ENCODE measurements at places on chromosomes 4 and X.

DNA sequence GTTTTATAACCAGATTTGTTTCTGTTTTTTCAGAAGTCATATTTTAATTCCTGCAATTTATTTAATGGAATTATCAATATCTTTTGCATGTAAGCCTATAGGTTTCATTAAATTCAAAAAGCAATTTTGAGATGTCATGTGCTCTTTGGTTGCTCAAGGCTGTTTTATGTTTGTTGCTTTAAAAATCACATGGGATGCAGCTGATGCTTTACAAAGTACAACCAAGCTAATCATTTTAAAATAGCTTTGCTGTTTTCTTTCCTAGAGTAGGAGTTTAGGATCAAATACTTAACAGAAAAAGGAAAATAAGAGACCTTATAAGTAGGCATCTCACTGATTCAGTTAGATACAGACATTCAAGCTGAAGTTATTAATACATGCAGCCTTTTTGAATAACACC lies 11.3 kb downstream of the CPEB2 start:
- no peak for DNase-seq

DNA sequence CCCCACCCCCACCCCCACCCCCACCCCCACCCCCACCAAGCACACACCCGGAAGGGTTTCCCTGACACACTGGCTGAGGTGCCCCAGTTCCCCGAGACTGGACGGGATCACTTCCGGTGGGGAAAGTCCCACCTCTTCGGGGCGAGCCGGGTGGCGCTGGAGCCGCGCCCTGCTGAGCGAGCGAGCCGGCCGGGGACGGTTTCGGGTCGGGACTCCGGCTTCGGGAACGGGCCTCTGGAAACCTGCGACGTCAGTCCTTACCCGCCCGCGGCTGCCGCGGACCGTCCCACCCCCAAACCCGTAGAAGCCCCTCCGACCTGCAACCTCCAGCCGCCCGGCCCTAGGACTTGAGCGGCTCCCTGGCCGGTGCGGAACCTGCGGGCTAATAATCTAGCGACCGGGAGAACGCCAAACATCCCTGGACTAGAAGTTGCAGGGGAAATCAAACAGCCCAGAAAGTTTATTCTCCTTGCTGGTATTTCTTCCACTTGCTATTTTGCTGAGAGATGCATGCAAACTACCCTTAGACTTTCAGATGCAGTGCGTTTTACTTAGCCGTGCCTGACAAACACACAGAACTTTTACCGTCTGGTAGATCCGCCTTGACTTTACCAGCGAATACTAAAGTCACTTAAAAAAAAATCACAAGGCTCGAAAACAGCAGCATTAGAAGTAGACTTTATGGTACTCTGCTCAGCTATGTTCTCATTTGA lies 991 bp downstream of the RAP2C start:
- DNase-seq = peak; percentile 57

DNA sequence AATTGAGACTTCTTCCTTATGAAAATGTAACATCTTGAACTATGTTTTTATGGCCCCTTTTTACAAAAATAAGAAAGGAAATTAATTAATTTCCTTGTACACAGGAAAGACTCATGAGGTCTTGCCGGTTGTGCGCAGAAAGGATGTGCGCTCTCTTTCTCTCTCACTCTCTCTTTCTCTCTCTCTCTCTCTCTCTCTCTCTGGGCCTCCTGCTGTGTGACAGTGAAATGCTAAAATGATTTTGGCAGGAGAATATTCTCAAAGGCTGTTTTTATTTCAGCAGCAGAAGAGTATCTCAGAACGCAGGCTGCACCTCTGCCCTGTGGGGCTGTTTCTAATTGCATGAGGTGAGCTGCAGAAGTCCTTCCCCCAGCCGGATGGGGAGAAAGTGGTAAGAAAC lies 349.0 kb downstream of the MID1IP1 start:
- no peak for DNase-seq

- DNase-seq = no peak
Observed at GRCh38 chrX:68746988-68747387, 81.8 kb upstream of the EFNB1 start.

GRCh38 chrX:139820358-139820984 lies 112.4 kb downstream of the ATP11C start:
- no peak for DNase-seq

- no peak for DNase-seq
Observed at GRCh38 chrX:3142259-3143042, 101.2 kb downstream of the ARSF start.

DNA sequence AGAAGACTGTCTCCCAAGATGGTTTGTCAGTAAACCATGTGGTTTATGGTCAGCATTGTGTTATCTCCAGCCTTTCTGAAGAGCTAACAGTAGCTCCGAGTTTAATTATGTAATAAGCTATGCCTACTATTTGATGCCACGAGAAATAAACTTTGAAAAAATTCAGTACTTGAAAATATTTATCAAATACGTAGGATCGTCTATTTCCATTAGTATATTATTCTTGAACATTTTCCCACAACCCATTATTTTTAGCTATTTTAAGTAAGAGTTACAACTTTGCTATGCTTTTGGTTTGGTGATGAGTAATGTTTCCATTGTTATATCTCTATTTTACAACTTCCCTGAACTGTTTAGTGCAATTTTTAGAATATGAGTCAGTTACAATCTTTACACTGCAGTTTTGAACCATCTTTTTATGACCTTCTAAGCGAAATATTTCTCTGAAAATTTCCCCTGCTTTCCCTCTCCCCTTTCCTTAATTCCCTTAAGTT lies 44.5 kb upstream of the TRIM2 start:
- DNase-seq = no peak

DNA sequence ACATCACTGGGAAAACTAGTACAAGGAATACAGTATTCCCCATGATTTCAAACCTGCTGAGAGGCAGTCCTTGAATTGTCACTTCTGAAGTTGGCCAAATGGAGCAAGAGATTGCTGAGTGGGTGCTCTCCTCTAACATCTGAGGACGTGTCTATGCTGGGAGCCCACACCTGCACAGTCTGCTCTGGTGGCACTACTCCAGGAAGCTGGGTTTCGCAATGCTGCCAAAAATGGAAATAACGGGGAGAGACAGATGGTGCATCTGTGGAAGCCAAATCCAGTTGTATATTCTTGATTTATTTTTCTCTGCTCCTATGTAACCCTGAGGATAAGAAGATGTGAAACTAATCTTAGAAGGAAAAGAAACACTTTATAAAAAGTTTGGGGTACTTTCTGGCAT lies 240.1 kb upstream of the CTSO start:
- peak; percentile 12 for DNase-seq

Data from HTR-8/SVneo (cell line).